Endothelial cell (in vitro differentiated cells): ENCODE measurements at places on chromosomes 4 and X. TPM values are rescaled to one million over a fixed set of nuclear protein-coding genes. Genes with fewer than 3 reads are reported as not detected.

- DNase-seq, result no peak
Observed at GRCh38 chr4:145881989-145882388, 56.6 kb downstream of the ZNF827 start.

GRCh38 chr4:6607368-6608055 is 32.5 kb downstream of the MAN2B2 start:
- no peak for DNase-seq

- DNase-seq, result no peak
Observed at GRCh38 chr4:101711590-101712260, 78.8 kb upstream of the BANK1 start.

- no peak for DNase-seq
Observed at GRCh38 chr4:8331575-8331955, 62.0 kb downstream of the HTRA3 start.

GRCh38 chr4:100510551-100510950 is 7.3 kb downstream of the EMCN start:
- no peak for DNase-seq

DNA sequence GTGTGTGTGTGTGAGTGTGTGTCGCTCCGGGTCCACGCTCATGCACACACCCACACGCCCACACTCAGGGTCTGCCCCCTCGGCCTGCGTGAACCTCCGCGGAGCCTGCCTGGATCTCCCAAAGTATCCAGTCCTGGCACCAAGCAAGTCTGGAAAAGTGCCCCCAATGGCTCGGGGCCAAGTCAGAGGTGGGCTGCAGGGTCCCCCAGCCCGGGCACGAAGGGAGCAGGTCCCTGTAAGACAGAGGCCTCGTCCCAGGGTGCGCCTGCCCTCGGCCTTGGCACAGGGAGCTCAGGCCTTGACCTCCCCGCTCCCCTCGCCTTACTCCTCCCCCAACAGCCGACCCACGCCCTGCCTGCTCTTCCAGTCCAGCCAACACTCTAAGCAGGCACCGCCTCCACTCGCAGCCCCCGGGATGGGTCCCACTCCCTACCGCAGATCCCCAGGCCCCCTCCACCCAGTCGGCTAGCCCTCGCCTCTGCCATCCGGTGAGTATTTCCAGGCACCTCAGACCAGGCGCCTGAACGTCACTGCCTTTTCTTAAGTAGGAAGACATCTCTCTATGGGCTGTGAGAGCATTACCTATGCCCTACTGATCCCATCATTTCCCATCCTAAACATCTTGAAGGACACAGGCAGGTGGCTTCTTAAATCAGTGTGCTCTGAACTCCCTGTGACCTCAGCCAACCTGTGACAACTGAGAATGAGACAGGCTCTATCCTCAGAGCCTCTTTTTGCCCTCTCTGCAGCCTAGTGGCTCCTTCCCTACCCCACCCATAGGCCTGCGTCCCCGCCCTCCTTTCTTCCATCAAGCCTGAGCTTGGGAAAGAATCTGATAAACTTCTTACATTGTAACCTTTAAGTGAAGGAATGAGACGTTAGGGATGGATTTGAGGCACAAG is 704 bp downstream of the FAM114A1 start:
- DNase-seq, result peak; percentile 17

- DNase-seq, result no peak
Observed at GRCh38 chrX:115560211-115560977, 580 bp upstream of the PLS3 start.

- no peak for DNase-seq
Observed at GRCh38 chrX:120604361-120604782, 471 bp downstream of the MCTS1 start.

DNA sequence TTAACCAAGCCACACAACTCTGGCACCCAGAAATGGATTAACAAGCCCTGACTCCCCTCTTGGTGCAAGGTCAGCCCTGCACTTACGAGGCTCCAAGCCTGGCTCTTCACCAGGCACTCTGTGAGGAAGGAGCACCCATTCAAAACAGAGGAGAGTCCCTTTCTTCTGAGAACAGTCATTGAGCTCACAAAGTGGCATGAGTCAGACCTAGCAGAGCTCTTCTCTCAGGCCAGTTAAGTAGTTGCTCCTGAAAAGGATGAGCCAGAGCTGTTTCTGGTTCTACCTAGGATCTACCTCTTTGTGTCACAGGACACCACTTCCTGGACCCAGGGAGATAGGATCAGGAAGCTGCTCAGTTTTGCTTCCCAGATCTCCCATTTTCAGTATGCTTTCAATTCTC is 48.2 kb downstream of the EVC2 start:
- DNase-seq, result no peak

DNA sequence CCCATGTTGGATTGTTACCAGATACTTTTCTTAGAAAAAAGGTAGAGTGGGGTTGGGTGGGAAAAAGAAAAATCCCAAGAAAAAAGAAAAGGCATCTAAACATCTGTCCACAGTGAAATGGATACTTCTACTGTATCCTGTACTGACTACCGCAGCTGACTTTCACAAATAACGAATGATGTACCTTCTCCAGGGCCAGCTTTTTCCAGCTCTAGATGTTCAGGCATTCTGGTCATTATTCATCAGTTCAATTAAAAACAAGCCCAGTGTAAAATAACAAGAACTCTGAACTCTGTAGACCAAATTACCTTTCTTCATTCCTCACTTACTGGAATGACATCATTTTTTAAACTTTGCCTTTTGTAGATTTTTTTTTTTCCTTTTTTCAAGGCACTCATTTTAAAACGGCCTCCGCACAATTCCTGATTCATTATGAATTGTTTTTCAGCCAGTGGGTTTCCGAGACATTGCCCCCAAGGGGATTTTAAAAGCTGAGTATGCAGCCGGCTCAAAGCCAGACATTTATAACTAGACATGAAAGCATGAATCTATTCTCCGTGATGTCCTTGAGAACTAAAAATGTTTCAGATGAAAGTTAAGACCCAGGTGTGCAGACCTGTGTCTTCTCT is 113.5 kb downstream of the PRKX start:
- no peak for DNase-seq

- no peak for DNase-seq
Observed at GRCh38 chr4:88705805-88706492, 8.3 kb upstream of the NAP1L5 start.

GRCh38 chr4:5888222-5889001 is 4.5 kb downstream of the CRMP1 start:
- DNase-seq, result peak; percentile 53

DNA sequence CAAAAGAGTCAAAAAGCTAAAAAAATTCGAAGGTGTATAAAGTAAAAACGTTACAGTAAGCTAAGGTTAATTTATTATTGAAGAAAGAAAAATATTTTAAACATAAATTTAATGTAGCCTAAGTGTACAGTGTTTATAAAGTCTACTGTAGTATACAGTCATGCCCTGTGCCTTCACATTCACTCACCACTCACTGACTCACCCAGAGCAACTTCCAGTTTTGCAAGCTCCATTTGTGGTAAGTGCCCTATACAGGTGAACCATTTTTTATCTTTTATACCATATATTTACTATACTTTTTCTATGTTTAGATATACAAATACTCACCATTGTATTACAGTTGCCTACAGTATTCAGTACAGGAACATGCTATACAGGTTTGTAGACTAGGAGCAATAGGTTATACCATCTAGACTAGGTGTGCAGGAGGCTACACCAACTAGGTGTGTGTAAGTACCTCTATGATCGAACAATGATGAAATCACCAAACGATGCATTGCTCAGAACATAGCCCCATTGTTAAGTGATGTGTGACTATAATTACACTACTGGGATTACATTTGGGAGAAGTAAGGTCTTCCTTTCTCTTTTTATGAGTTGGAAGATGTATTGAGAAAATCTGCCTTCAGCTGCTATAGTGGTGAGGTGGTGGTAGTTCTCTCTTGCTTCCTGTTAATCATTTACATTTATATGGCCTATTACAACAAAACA is 27.2 kb downstream of the TMSB4X start:
- no peak for DNase-seq

GRCh38 chr4:121143131-121143530 is 21.0 kb downstream of the TNIP3 start:
- DNase-seq, result no peak

GRCh38 chr4:99305638-99306400 is 15.0 kb upstream of the ADH1A start:
- no peak for DNase-seq

DNA sequence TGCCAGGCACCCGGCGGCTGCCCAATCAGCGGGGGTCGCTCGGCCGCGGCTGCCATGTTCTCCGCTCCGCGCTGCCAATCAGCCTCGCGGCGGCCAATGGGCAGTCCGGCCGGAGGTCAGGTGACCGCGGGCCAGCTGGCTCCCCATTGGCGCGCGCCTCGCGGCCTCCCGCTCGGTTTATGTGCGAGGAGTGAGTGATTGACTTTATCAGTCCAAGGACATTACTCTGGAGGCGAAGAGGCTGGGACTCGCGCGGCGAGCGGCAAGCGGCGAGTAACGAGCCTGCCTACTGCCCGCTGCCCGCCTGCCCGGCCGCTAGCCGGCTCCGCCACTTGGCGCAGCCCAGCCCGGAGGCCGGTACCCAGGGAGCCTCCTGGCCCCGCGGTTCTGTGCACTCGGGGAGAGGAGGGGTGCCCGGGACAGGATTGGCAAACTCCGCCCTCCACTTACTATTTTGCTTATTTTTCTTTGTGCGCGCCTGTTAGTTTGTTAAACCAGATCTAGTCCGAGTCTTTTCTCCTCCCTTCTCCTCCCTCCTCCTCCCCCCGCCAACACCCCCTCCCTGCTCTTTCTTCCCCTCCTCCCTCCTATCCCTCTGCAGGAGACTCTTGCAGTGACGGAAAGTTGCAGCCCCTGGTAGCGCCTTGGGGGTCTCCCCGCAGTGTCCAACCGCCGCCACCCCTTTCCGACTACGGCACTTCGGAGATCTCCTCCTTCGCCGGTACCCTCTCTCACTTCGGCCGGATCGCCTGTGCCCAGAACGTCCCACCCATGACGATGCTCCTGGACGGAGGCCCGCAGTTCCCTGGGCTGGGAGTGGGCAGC is at the start of gene ZIC3:
ZIC3 (plus strand) TSS at position 207 of the 825 bp plus-strand sequence; CDS start at position 772, 565 bp downstream.
- DNase-seq, result peak; percentile 72

DNA sequence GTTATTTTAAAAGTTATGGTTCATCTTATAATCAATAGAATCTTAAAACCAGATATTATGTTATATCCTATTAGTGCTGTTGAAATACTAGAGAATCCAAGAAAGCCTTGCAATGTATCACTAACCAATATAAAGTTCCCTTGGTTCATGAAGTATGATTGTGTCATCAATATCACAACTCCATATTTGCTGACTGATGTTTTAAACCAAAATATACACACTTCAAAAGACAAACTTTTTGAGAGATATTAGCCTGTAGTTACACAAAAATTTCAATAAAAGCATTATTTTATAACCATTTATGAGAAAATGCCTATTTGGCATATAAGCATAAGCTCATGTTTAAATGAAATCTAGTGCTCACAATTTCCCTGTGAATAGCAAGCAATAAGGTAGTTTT is 198.6 kb downstream of the CENPC start:
- DNase-seq, result no peak

DNA sequence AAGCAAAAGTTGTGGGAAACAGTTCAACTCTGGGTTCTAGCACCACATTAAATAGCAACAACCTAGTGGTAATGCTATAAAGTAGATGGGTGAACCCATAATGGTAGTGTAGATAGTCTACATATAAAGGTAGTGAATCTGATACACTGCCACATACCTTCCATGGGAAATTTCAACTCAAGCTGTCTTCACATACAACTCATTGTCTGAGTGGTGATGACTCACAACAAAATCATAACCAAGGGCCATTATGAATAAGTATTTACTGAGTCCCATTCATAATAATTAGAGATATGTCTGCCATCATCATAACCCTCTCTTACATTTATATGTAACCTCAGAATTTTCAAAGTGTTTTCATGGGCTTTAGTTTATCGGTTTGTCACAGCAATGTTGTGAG is 34.8 kb downstream of the EGF start:
- no peak for DNase-seq

DNA sequence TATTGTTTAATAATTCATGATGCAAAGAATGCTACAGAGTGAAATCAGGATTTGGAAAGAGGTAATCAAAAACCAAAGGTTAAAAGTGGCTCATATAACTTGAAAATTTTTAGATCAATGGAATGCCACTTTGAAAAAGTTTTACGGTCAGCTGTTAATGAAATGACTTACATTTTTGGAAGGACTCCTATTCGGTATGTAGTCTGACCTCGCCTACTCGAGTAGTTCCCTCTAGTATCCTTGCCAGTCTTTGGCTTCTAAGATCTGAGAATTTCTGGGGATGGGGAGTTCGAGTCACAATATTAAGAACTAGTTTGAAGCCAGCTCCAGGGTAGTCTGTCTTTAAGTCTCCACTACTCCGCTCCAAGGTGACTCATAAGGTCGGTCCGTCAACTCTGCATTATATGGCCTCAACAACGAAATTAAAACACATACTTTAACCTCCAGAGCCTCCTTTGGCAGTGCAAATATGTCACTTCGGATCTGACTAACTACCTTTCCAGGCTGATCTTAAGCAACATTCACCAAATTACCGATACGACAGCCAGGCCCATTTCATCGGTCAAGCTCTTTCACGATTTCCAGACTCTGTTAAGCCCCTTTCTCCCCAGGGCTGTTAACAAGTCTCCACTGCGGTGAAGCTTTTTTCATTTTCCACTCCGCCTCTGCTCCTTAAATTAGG is 733 bp upstream of the NAA15 start:
- no peak for DNase-seq

GRCh38 chrX:45801554-45801953 is 600.9 kb upstream of the DIPK2B start:
- no peak for DNase-seq

GRCh38 chrX:147322496-147322895 is 508.0 kb upstream of the CXorf51A start:
- no peak for DNase-seq

GRCh38 chrX:20352935-20353336 is 86.2 kb upstream of the RPS6KA3 start:
- no peak for DNase-seq

DNA sequence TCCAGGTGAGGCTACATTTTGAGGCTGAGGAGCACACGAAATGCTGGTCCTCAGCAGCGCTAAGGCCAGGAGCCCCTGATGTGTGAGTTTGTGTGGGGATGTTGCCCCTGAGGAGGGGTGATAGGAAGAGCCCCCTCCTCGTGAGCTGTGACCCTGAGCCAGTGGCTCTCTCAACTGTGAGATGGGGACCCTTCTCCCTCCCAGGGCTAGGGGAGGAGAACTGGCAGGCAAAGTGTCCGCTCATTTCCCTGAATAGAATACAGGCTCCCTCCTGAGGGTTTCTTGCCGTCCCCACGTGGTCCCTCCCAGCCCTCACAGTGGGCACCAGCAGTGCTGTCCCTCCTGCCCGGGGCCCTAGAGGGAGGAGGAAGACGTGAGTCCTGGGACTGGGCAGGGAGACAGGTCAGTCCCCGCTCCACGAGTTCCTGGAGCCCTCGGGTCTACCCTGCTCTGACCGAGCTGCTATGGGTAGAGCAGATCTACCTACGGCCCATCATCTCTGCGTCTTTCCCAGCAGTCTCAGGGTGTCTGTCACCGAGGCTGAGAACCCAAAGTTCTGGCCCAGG is 21.0 kb upstream of the TBC1D14 start:
- no peak for DNase-seq

The CTAG1B gene
- total RNA-seq, result not detected

The ZMAT1 gene
- total RNA-seq, result 7.3 TPM

The CXCL10 gene
- not detected for total RNA-seq

The MAPK10 gene
- total RNA-seq, result 2.0 TPM

The ARR3 gene
- not detected for total RNA-seq

The GUCY1A1 gene
- total RNA-seq, result not detected

The HDX gene
- 9.4 TPM for total RNA-seq

The ACE2 gene
- total RNA-seq, result not detected
